Stimulated activated CD8-positive, alpha-beta memory T cell treated with anti-CD3 and anti-CD28 coated beads, Interleukin-4, amount 100 ng/mL, for 1 hour (primary cell): ENCODE measurements at places on chromosomes 4 and X.

GRCh38 chrX:10930151-10930550, 181.0 kb upstream of the HCCS start:
- DNase-seq, result no peak

DNA sequence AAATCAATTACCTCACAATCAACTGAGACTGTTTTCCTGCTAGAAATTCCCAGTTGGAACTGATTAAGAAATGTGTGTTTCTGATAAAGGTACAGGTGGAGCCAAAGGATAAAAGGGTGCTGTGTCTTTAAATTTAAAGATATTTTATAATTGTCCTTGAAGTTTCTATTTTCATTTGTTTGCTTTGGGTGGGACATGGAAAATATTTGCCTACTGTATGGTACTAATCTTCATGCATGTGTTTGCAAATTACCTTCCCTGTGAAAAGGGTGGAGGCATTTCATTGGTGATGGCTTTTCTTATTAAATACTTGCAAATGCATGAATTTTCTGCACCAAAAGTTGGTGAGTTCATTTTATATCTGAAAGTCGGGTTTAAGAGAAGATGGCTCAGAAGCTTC, 215.9 kb downstream of the RELL1 start:
- no peak for DNase-seq

DNA sequence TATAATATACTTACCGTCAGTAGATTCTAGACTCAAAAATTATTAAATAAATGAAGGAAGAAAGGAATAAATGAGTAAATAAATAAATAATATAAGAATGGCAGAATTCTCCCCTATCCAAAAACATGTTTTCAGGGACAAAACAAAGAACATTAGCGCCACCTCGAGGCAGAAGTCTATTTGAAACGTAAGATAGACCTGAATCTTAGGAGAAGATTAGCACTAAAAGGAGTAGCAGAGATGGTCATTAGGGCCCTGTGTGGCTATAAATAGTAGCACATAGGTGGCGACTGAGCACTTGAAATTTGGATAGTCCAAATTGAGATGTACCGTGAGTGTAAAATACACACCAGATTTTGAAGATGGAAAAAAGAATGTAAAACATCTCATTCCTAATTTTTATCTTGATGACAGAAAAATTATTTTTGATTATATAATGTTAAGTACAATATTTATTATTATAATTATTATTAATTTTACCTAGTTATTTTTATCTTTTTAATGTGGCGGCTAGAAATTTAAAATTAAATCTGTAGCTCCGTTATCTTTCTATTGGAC, 24.3 kb upstream of the SRD5A3 start:
- no peak for DNase-seq

DNA sequence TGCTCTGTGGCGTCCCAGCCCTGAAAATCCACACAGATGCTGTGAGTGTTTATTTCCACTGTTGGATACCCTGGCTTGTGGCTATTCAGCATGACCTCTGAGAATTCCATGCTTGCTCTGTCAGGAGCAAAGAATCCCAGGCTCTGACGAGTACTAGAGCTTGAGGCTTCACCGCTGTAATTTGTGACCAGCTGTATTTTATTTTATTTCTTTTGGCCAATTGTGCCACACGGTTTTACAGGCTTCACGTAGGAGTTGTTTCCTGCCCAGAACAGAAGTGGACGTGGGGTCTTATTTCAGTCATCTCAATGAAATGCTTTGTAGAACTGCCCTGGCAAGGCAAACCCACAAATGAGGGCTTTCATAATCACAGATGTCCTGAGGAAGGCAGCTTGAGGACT, 69.4 kb upstream of the CLDN34 start:
- DNase-seq, result no peak

DNA sequence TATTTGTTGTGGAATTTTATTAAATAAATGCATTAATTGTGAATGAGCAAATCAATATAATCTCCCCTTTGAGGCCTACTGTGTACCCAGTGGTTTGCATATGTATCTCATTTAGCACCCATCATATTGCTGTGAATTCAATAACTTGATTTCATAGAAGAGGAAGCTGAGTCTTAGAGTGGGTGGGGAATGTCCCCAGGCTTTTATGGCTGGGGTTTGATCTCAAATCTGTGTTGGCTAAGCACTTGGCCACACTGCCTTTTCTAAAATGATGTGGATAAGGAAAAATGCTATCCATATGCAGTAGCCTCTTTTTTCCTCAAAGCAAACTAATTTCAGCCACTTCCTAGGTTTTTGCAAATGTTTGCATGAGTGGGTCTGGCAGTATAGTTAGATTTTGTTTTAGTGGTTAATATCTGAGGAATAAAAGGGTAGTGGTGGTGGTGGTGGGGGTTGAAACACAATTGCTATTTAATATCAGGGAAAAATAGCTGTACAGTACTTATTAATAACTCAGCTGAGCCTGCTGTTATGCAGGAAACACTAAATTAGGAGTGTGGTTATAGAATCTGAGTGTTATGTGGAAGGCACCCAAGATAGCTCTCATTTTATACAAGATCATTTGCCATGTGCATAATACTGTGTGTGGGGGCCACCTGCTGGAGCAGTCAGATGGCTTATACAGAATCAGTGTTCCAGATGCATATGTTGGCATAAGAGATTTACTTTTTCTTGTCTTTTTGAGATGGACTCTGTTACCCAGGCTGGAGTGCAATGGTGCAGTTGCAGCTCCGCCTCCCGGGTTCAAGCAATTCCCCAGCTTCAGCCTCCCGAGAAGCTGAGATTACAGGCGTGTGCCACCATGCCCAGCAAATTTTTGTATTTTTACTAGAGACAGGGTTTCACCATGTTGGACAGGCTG, 108.0 kb downstream of the TMEM131L start:
- no peak for DNase-seq

DNA sequence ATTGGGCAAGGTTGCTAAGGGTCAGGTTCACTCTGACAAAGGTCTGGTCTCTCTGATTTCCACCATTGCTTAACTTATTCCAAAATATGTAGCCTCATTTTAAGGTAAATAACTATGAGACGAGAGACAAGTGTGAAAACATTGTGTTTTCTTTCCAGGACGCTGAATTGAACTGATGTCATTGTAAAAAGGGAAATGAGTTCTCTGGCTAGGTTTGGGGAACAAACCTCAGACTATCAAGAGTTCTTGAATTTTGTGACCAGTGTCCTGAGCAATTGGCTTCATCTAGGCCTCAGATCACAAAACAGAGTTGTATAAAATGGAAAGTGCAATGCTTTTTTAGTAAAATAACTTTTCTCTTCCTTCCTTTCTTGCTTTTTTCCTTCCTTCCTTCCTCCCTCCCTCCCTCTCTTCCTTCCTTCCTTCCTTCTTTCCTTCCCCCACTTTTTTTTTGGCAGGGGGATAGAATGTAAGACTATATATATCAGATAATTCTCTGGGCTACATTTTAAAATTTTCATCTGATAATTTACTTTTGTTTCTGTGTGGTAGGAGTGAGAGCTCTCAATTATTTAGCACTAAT, 30.8 kb upstream of the CXCL8 start:
- DNase-seq, result no peak

- no peak for DNase-seq
Observed at GRCh38 chr4:71229477-71230270, 109.1 kb upstream of the SLC4A4 start.

- no peak for DNase-seq
Observed at GRCh38 chrX:6708041-6708440, 173.1 kb upstream of the VCX3A start.

DNA sequence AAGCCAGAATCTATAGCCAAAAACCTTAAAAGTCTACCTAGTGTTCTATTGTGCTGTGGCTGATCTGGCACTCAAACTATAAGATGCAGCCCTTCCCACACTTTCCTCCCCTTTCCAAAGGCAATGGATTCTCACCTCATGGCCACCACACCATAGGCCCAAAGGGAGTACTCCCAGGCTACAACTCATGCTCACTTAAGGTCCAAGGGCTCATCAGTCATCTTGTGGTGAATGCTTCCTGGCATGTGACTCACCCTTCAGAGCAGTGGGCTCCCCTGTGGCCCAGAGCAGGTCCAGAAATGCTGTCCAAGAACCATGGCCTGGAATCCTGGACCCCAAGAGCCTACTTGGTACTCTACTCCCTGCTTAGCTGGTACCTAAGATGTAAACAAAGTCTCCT, 181.0 kb downstream of the CHRDL1 start:
- no peak for DNase-seq

GRCh38 chr4:102478186-102478585, 23.0 kb upstream of the NFKB1 start:
- no peak for DNase-seq

GRCh38 chrX:151938172-151938571, 25.5 kb downstream of the MAGEA4 start:
- DNase-seq, result no peak

GRCh38 chr4:184416913-184417734, 57.2 kb downstream of the IRF2 start:
- no peak for DNase-seq

- DNase-seq, result no peak
Observed at GRCh38 chr4:113471146-113471860, 290.2 kb downstream of the CAMK2D start.

GRCh38 chr4:161197912-161198311, 965.9 kb downstream of the FSTL5 start:
- DNase-seq, result no peak

- no peak for DNase-seq
Observed at GRCh38 chr4:8559524-8560264, 20.5 kb upstream of the GPR78 start.

- DNase-seq, result no peak
Observed at GRCh38 chr4:76690906-76691275, 207.1 kb downstream of the SOWAHB start.

DNA sequence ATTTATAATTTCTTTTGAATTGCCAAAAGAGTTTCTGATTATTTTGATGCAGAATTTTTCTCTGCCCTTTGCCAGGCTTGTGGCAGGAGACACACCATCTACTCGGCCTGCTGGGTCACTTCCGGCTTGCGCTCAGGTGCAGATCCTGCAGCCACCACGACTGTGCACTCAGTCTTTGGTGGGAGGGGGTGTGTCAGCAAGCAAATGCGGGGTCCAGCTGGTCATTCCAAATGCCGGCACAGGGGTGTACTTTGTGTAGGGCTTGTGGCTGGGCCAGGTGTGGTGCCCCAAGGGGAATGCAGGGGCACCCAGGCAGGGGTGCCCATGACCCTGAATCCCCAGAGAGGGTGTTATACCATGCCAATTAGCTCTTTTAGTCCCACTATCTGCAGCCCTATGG, 673.0 kb downstream of the TLL1 start:
- DNase-seq, result no peak

DNA sequence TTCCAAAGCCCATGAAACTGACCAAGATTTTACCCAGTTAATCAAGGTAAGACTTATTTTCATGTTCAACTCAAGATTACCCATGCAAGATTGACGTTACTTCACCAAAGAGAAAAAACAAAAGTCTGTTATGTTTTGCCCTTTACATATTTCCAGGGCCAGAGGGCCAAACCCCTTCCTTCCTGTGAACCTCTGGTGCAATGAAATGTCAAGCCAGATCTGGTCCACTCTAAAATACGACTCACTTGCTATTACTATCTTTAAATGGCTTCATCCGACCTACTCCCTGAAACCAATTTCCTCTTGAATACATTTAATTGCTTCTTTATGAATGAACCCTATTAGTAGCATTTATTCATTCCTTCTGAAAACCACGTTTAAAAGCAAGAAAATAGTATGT, 33.0 kb downstream of the TSPAN5 start:
- no peak for DNase-seq

DNA sequence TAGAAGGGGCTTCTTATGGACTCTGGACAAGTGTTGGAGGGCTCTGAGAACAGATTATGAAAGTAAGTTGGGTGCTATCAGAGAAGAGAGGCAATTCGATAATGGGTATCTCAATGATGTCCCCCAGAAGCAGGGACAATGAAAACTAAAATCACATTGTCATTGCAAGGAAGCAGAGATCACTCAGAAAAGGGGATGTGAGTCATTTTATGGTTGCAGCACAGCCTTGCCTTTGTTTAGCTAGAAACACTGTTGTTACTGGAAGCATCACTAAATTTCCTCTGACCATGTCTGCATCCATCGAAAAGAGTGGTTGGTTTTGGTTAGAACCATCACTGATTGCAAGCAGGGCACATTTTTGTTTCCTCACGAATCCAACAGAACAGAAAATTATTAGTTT, 246.8 kb upstream of the NWD2 start:
- no peak for DNase-seq

DNA sequence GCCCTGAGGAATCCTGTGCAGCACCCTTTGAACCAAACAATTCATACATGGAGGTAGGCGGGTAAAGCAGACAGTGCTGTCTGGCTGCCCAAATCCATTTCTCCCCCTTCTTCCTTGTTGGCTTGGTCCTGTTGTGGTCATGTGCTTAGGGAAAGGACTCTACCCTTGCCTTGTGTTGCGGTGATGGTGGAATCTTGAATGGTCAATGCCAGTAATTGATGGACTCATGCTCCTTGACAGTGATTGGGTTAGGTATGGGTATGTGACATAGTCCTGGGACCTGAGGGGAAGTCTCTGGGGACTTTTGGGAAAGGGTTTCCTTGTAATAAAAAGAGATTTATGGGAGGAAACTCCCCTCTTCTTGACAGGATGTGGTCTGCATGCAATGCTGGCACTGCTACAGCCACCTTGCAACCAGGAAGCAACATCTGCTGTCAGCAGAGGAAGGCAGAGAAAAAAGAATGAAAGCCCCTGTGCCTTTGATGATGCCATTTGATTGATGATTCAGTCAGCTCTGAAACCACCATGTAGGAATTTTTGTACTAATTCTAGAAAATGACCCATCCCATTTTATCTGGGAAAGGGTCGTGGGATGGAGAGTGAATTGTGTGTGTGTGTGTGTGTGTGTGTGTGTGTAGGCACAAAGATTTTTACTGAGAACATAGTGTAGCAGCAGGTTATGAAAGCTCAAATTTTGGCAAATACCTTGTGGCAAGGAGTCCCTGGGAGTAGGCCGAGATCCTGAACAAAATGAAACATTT, 30.0 kb upstream of the HUWE1 start:
- DNase-seq, result no peak

GRCh38 chr4:177125656-177126055, 184.0 kb upstream of the NEIL3 start:
- DNase-seq, result no peak

- no peak for DNase-seq
Observed at GRCh38 chr4:24751926-24752539, 43.3 kb upstream of the SOD3 start.

DNA sequence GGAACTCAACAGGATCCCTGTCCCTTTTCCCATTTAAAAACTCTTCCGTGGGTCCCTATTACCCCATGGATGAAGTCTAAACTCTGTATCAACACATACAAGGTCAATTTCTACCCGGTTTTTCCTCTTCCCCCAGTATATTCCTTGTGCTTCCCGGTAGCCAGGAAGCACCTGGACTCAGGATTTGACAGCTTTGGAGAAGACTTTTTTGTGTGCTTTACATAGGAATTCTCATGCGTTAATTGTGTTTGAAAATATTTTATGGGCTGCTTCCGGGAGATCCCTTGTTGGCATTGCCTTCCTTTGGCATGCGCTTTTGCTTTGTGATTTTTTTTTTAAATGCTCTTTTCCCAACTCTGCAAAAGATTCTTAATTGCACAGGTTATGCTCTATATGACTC, 7.2 kb downstream of the SMS start:
- DNase-seq, result no peak

- DNase-seq, result no peak
Observed at GRCh38 chr4:151415978-151416377, 7.0 kb downstream of the FHIP1A start.
